ENCODE measurements at places on chromosomes 3 and 15.

- DNase-seq: no peak
These were observed 31.0 kb upstream of the ATOSA start for GRCh38 chr15:52710050-52710707.

GRCh38 chr3:112020674-112021085 is 13.9 kb upstream of the TMPRSS7 start:
- no peak for DNase-seq

DNA sequence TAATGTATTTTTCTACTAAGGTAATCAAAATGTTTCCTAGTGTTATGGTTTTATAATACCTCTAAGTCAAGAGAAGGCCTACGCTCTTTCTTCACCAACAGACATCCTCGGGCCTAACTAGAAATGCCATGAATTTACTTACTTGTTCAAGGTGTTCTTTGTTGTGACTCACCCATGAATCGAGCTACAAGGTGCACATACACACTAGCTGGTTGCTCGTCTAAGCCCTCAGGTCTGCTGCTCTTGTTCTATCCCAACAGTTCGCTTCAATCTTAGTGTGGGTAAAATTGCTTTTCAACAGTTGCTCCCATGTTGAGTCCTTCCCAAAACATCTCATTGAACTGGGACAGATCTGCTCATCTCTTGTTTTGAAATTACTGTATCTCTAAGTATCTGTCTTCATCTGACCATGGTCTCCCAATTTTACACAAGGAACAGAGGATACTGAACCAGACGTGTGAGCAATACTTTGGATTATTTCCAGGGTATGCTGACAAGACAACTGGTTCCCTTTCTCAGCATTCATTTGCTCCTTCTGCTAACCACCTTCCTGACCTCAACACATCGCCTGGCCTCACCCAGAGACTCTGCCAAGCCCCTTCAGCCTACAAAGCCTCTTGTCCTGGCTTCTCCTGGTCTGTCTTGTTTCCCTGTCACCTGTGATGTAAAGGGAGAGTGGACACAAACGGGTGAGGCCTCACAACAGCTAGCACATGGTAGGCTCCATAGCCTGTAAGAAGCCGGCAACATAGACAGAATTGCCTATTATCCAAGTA is 84.2 kb downstream of the NEDD4 start:
- DNase-seq: no peak

GRCh38 chr3:122353215-122353614 is 28.2 kb downstream of the CSTA start:
- no peak for DNase-seq

GRCh38 chr3:156674911-156675829 is 780 bp downstream of the TIPARP start:
- DNase-seq: peak; percentile 46

GRCh38 chr3:115814778-115815380 is 191.6 kb downstream of the GAP43 start:
- DNase-seq: peak; percentile 49

DNA sequence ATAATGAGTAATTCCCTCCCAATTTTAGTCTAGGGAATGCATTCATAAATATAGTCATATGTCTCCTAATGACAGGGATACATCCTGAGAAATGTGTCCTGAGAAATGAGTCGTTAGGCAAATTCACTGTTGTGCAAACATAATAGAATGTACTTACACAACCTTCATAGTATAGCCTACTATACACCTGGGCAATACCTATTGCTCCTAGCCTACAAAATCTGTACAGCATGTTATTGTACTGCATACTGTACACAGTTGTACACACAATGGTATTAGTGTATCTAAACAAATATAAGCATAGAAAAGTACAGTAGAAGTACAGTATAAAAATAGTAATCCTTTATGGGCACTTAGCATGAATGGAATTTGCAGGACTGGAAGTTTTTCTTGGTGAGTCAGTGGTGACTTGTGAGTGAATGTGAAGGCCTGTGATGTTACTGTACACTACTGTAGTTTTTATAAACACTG is 6.6 kb downstream of the DTWD1 start:
- DNase-seq: no peak

GRCh38 chr3:150786791-150787190 is 23.8 kb upstream of the SIAH2 start:
- no peak for DNase-seq

GRCh38 chr15:82231233-82231632 is 31.3 kb downstream of the EFL1 start:
- no peak for DNase-seq

GRCh38 chr3:49718858-49719213 is 648 bp downstream of the AMIGO3 start:
- no peak for DNase-seq

- DNase-seq: no peak
These were observed 9.0 kb downstream of the ZNF148 start for GRCh38 chr3:125366132-125366531.

GRCh38 chr3:158111861-158112260 is 2.0 kb downstream of the RSRC1 start:
- no peak for DNase-seq

GRCh38 chr3:37466660-37467359 is 292.4 kb upstream of the LRRFIP2 start:
- no peak for DNase-seq

DNA sequence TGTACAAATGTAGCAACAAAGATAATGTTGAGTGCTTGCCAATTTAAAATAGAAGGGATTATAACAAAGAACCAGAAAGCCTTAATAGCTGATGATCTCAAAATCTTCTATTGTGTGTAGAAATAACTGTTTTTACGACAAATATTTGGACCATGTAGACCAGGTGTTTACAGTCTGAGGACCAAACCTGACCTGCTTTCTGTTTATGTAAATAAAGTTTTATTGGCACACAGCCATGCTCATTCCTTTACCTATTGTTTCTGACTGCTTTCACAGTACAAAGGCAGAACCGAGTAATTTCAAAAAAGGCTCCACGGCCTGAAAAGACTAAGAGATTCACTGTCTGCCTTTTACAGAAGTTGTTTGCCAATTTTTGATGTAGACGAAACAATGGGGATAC is 91.8 kb downstream of the GOLIM4 start:
- DNase-seq: no peak

DNA sequence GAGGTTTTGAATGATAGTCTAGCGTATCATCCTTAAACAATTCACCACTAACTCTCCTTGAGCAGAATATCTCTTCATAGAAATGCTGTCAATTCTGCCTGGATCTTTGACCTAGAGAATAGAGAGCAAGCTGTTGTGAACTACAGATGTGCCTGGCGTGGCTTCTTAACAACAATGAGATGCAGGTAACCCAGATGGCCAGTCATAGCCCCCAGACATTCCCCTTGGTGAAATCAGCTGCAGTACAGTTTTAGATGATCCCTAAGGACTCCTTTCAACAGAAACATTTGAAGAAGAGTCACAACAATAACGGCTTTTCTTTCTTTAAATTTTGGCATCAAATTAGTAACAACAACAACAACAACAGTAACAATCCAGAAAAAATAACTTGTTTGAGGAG is 1041.3 kb downstream of the ROBO1 start:
- no peak for DNase-seq

- DNase-seq: no peak
These were observed 593.3 kb downstream of the FOXP1 start for GRCh38 chr3:70990185-70990584.

GRCh38 chr3:157127831-157128767 is 31.8 kb downstream of the CCNL1 start:
- peak; percentile 54 for DNase-seq

- DNase-seq: no peak
These were observed 65.0 kb downstream of the CCNL1 start for GRCh38 chr3:157094751-157095480.

DNA sequence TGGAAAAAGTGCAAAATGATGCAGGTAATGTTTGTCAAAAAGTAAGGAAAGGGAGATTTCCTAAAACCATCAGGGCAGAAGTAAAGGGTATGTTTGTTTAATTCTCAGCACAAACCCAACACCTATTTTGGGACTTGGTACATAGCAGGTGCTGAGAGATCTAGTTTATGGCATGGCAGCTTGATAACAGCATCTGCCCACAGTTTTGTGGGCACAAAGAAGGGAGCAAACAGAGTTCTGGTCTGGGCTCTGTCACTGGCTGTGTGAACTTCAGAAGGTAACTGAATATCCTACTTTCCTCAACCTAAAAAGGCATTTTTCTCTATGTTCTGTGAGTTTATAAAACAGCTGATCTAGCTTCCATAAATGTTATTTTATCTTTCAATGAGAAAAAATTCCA is 141.6 kb downstream of the PLCH1 start:
- no peak for DNase-seq

DNA sequence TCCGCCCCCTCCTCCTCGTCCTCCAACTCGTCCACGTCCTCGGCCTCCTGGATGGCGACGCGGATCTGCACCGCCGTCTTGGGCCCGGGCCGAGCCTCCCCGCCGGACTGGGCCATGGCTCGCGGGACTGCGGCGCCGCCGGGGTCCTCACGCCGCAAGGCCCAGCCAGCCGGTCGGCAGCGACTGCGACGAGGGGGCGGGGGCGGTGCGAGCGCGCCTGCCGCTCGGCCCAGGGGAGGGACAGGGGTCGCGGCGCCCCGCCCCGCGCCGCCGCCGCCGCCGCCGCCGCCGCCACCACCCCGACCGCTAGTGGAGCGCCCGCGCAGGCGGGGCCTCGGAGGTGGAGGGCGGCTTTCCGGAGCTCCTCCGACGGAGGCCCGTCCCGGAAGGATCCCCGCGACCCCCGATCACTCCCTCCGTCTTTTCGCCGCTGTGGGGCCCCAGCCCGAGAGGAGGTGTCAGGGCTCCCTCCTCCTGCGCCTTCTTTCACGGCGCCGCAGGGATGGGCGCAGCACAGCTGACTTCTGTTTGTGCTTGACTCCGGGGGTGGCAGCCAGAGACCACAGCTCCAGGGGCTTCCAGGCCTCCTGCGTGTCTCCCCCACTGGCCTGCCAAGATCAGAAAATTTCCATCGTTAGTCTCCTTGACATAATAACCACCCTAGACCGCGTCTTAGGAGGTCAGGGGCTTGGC is at the start of gene LARP6:
LARP6 (minus strand) TSS at position 185 of the 693 bp plus-strand sequence; CDS start at position 116, 69 bp downstream.
- DNase-seq: peak; percentile 70

DNA sequence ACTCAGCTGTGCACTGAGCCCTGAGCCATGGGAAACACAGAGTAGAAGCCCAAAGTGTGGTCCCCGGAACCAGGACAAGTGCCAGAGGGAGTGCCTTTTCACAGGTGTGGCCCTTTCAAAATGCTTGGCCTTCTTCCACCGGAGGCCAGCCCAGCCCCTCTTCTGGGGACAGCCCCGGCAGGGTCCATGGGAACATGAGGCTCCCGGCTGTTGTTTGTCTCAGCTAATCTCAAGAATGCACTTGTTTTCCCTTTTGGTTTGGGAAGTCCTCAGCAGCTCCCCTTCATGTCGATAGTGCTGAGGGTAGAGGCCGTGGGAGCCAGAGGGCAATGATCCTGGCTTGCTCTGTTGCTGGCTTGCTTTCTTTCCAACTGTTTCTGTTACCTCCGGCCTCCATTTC is 91.1 kb upstream of the MRPS22 start:
- DNase-seq: no peak

DNA sequence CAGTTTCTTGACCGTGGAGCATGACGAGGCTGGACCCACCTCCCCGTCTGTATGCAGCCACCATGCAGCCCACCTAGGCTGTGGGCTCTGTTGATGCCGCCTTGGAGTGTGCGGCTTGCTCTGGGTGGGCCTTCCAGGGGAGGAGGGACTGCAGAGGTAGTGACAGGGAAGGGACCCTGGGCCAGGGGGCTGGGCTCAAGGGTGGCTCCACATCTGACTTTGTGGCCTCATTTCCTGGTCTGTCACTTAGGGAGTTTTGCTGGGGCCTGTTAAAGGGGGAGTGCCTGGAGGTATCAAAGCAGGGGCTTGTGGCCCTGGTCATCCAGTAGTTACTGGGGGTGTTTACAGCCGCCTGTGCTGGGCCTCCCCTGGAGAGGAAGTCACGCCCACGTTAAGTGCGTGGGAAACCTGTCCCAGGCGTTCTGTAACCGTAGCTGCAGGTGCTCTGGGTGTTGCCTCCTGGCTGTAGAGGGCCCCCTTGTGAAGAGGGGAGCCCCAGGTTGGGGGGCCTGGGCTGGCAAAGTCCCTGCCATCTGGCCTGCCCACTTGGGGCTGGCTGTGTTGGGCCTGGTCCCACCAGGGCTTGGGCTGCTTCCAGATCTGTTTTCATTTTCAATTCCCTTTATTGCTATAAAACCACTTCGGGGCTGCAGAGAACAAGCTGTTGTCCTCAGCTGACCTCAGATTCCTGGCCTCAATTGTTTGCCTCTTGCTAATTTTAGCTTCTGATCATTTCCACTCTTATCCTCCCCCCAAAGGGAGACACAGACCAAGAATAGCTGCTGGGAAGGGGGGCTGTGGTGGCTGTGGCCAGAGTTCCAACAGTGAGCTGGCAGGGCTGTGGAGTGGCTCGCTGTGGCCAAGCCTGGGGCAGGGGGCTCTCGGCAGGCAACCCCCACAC is 26.5 kb downstream of the KLF13 start:
- DNase-seq: peak; percentile 92

- DNase-seq: no peak
These were observed 321.1 kb downstream of the ZIC1 start for GRCh38 chr3:147730284-147730683.

DNA sequence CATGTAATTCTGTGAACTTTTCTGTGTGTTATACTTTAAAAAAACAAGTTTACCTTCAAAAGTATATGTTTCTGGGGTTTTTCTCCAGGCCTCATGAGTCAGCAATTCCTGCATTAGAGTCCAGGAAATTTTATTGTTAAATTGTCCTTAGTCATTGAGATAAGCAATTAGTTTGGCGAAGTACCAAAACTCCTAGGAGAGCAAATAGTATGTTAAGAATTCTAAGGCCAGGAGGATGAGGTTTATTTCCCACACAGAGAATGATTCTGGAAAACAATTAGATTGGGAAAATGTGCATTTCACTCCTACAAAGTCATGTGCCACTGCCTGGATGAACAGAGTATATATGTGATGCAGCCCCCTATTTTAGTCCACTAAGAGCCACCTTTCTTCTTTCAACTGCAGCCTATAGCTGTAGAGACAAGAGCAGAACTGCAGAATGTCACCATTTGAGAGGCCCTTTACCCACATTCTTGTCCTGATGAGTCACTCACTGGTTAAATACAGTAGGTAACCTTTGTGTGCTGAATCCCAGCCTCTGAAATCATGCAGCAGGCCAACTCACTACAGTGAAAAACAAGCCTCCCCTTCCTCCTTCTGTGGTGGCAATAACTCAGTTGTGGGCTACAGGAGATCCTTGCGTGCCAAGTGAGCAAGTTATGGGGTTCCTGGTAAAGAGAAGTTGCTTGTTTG is 452.8 kb upstream of the THBS1 start:
- no peak for DNase-seq

- DNase-seq: peak; percentile 53
These were observed 4.2 kb upstream of the CHRM5 start for GRCh38 chr15:33963831-33964664.

GRCh38 chr3:178947738-178948137 is 123.9 kb downstream of the ZMAT3 start:
- no peak for DNase-seq

DNA sequence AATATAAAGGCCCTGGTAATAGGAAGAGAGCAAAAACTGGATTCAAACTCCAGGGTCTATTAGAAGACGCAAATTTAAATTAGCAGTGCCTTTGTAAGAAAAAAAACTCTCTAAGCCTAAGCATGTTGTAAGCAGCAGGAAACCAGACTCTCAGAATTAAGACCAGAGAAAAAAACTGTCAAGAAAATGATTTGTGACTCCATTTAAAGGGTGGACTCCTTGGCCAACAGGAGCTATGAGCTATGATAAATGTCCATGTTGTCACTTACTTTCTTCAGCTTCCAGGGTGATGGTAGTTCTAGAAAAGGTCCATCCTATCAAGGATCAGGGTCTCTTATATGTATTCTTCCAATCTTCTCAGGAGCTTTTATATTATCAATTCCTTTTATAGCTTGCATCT is 34.9 kb upstream of the CCDC50 start:
- DNase-seq: no peak
